Non-pigmented ciliary epithelial cell (primary cell): ENCODE measurements at places on chromosomes 11 and 22.

GRCh38 chr11:9974375-9974774 is 310.5 kb downstream of the SWAP70 start:
- no peak for DNase-seq

DNA sequence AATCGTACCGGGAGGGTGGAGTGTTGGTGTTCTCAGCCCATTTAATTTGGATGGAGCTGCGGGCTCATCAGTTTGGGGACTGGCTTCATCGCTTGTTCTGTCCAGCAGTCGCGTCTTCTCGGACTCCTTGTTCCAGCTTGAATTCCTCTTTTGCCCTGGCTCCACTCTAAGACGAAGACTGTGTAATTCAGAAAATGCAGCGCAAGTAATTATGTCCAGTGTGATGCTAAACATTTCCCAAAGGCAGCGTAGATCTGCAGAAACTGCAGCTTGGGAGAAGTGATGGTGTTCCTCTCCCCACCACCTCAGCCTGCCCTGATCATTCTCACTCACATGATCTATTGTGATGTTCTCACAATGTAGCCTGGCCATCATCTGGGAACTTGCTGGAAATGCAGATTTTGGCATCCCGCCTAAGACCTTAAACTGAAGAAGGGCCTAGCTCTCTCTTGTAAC is 666 bp downstream of the SLC25A18 start:
- no peak for DNase-seq

DNA sequence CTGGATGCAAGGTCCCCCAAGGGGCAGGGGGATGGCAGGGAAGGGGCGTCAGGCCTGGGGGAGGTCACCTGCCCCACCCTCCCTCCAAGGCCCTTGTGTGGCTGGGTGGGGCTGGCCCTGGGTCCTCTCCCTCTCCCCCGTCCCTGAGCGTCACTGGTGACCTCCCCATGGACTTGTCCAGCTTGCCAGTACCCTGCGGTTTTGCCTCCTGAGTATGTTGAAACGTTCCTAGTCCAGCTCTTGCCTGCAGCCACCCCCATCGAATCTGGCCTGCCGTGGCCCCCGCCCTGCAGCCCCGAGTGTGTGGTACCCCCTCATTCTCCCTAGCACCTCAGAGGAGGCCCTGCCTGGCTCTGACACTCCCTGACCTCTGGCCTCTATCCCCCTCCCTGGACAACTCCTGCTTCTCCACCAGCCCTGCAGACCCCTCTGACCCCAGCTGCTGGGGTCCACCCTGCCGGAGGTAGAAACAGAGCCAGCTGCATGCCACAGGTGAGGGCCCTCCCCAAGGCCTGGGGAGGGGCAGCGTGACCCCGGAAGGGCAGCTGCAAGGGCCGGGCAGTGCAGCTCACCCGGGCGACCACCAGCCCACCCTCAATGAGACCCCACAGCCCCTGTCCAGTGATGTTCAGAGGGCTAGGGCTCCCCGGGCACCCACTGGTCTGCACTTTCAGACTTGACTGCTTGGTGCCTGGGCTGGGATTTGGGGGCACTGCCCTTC is 4.1 kb upstream of the MUC6 start:
- DNase-seq: no peak

DNA sequence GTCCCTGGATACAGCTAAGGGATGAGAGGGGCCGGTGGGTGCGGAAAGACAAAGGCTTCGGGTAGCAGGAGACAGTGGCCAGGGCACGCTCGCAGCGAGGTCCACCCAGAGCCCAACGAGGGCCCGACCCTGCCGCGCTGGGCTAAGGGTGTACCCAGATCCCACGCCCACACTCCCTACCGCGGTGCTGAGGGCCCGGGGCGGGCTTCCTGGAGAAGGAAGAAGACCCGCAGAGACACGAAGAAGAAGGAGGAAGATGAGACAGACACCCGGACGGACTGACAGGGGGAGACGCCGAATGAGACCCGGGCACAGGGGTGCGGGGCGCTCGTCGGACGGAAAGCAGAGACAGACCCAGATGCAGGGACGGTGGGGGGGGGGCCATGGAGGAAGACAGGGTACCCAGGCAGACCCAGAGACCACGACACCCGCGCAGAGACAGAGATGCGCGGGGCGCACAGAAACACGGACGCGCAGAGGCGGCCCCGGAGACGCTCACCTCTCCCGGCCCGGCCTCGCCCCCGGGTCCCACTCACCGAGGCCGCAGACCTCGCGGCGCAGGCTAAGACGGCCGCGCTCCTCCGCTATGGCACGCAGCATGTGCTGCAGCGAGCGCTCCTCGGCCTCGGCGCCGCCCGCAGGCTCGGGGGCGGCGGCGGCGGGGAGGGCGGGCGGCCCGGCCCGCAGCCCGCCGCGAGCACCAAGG is 437 bp downstream of the KIAA0930 start:
- no peak for DNase-seq

DNA sequence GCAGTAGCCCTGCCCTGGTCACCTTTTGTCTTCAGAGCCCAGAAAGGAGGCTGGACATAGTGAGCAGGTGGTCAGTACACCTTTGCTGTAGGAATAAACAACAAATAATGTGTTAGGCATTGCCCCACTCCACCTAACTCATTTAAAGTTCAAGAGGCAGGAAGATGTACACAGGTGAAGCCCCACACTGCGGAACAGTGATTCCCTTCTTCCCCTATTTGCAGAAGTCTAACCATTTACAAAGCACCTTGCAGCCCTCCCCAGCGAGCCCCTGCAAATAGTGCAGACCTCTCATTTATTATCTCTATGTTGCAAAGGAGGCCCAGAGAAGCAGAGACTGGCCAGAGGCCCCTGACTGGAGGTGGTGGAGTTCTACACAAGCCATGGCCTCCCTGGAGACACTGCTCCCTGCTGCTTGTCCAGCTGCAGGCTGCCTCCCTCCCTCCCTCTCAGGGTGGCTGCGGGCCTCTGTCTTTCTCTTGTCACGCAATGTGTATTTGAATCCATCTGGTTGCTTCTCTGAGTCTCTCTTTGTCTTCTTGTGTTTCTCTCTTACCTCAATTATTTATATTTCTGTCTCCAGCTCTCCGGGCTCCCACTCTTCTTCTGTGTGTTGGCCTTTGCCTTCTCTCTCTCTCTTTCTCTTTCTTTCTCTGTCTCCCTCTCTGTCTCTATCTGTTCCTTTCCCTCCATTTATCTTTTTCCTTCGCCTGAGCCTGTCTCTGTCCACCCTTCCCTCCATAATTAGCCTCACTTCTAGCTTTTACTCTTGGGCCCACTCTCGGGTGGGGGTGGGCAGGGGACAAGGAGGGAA is 59.1 kb upstream of the PRDM11 start:
- DNase-seq: no peak

DNA sequence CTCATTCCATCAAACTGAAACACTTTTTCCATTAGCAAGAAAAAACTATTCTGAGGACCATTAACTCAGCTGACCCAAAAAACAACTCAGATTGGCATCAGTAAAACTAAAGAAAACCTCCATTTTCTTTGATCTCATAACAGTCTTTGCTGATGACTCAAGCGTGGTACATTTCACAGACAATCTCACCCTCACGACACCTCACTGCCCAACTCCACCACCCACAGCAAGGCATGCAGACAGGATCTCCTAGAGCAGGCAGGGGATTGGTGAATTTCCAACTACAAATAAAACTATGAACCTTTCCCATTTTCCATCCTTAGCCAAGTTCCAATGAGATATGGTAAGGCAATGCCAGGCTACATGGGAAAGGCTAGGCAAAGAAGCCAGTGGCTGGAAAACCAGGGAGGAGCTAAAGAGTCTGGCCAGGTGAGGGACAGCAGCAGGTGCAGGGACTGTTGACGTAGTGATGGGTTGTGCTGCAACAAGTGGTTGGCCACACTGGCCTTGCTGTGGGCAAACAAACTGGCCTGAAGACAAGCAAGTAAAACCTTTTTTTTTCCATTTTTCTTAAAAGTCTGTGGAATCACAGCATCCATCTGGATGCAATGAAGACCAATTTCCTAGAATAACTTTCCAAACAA is 97.2 kb downstream of the SERGEF start:
- DNase-seq: no peak

GRCh38 chr11:46480909-46481308 is 89.3 kb upstream of the CHRM4 start:
- no peak for DNase-seq

- no peak for DNase-seq
These were observed 56.7 kb downstream of the CTSC start for GRCh38 chr11:88280673-88281316.

DNA sequence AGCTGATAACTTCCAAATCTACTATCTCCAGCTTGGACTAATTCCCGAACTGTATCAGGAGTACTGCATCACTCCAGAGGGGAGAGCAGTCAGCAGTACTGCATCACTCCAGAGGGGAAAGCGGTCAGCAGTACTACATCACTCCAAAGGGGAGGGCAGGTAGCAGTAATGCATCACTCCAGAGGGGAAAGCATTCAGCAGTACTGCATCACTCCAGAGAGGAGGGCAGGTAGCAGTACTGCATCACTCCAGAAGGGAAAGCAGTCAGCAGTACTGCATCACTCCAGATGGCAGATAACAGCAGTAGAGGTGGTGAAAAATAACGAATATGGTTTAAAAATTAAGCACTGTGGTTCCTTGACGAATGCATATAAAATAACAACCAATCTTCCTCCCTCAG is 8.4 kb downstream of the CWC15 start:
- DNase-seq: no peak

GRCh38 chr22:42725606-42726355 is 5.1 kb upstream of the A4GALT start:
- DNase-seq: no peak

DNA sequence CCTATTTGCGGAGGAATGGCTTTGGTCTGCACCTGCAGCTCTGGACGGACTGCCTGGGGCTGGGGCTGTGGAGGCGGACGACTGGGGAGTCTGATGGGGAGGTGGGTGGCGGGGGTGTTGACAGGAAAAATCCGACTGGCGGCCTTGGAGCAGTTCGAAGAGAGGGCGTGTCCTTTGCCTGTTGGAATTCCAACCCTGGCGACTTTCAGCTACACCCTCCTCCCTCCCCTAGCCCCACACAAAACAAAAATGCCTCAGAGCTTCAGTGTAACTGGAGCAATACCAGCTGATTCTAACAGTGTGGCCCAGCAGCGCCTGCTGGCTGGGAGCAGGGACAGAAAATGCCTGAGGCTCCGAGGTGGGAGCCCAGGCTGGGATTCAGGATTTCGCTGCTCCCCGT is 85.4 kb downstream of the ATXN10 start:
- no peak for DNase-seq

DNA sequence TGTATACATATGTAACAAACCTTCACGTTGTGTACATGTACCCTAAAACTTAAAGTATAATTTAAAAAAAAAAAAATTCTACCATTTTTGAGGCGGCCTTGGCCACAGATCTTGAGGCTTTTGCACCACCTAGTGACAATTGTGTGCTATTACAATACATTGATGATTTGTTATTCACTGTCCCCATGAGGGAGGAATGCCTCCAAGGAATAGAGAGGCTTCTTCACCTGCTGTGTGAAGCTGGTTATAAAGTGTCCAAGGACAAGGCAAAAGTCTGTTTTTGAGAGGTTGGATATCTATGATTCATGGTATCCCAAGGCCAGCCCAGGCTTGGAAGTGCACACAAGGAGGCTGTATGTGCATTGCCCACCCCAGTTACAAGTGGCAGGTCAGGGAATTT is 30.7 kb downstream of the SLC22A25 start:
- DNase-seq: no peak
